ENCODE measurements at places on chromosomes 11 and 22.

DNA sequence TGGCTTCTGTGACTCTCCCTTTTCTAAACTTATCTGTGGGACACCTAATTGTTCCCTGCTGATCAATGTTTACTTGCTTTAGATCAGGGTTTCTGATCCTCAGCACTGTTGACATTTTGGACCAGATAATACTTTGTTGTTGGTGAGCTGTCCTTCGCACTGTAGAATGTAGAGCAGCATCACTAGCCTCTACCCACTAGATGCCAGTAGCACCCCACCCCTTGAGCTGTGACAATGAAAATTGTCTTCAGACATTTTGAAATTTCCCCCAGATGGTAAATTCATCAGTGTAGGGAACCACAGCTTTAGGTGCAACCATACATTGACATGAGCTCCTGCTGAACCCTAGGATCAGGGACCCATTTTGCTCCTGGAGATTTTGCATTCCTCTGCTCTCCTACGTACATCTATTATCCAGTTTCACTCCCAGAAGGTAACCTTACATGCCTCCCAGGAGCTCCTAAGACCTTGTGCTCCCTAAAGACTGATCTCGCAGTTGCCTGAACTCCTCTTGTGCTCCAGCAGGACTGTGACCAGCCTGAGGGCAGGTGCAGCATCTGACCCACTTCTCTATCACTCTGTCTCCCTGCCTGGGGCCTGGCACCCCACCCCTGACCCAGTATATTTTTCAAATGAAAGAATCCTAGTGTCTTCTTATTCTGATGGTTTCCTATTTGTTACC is 107.8 kb downstream of the FAR1 start:
- DNase-seq: no peak

- no peak for DNase-seq
Observed at GRCh38 chr11:134071766-134072402, 3.0 kb downstream of the JAM3 start.

- peak; percentile 4 for DNase-seq
Observed at GRCh38 chr11:28963187-28963586, 855.0 kb downstream of the METTL15 start.

- DNase-seq: no peak
Observed at GRCh38 chr11:104003491-104003890, 32.9 kb upstream of the DDI1 start.

DNA sequence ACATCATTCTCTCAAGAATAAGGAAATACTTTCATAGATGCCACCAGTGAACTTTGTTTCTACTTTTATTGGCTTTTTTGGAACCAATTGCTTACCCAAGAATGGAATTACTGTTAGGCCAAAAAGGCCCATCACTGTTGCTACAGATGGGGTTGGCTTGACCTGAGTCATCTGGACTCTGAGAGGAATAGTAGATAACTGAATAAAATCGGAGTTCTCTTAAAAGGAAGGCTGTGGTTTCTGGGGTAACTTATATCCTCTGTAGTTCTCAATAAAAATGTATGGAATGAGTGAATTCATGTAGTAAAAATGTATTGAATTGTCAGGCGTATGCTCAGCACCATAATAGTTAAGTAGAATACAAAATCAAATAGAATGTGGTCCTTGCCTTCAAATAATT is 56.6 kb downstream of the ARHGEF12 start:
- no peak for DNase-seq

- no peak for DNase-seq
Observed at GRCh38 chr11:2661173-2662023, 38.4 kb downstream of the KCNQ1OT1 start.

- DNase-seq: no peak
Observed at GRCh38 chr11:65617136-65617850, 1.7 kb downstream of the PCNX3 start.

- no peak for DNase-seq
Observed at GRCh38 chr11:71334191-71334590, 81.8 kb upstream of the SHANK2 start.

DNA sequence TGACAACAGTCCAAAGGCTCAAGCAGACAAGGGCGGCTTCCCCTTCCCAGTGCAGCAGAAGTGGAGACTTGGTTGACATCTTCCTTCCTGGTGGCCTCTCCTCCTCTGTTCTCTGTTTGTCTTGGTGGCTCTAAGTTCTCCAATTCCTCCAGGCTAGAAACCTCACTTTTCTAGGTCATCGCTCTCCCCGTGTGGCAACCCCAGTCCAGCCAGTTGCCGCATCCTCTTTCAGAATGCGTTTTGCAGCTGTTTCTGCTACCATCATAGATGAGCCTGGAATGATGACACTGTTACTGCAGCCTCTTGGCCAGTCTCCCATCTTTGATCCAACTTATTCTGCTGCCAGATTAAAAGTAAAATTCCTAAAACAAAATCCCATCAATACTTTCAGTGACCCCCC is 201.5 kb downstream of the TRIM29 start:
- no peak for DNase-seq

- DNase-seq: no peak
Observed at GRCh38 chr11:97237151-97237550, 847.3 kb downstream of the JRKL start.
